ENCODE measurements at places on chromosomes 7 and 10. TPM values are rescaled to one million over a fixed set of nuclear protein-coding genes. Genes with fewer than 3 reads are reported as not detected.

The GATA3 gene
- total RNA-seq, result 0.35 TPM

The CABCOCO1 gene
- 1.6 TPM for total RNA-seq

The VWA2 gene
- total RNA-seq, result not detected

The HOXA13 gene
- not detected for total RNA-seq

The SCIN gene
- total RNA-seq, result 2.5 TPM

The CALCR gene
- total RNA-seq, result 0.27 TPM

The FEZF1 gene
- not detected for total RNA-seq

The HECW1 gene
- 0.04 TPM for total RNA-seq

The SDK1 gene
- total RNA-seq, result 13.6 TPM

DNA sequence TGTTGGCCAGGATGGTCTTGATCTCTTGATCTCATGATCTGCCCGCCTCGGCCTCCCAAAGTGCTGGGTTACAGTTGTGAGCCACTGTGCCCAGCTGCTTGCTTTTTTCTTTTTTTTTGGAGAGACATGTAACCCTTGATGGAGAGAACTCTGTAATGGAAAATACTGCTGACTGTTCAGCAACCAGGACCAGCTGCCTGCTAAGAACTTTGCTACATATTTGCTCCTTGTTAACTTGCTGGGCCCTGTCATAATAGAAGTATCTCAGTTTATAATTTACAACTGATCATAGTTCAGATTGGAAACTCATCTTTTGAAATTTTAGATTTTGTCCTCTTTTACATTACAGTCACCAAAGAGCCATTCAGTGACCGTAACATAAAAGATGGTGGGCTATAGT lies 34.9 kb downstream of the TASOR2 start:
- ATAC-seq, result no peak

DNA sequence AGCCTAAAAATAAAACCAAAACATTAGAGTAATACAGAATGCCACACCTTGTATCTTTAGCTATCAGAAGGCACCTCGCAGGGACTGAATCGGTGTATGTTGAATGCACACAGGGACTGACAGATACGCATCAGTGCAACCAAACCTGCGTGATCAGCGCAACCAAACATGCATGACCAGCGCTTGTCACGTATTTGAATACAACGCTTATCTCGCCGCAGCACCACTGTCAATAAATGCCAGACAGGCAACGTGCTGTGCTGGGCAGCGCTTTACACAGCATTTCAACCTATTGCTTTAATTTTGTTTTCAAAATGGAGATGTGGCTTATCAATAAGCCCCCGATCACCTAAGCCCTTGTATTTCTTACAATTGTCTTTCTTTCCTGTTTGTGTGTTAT lies 242.4 kb downstream of the SFMBT2 start:
- ATAC-seq, result no peak

DNA sequence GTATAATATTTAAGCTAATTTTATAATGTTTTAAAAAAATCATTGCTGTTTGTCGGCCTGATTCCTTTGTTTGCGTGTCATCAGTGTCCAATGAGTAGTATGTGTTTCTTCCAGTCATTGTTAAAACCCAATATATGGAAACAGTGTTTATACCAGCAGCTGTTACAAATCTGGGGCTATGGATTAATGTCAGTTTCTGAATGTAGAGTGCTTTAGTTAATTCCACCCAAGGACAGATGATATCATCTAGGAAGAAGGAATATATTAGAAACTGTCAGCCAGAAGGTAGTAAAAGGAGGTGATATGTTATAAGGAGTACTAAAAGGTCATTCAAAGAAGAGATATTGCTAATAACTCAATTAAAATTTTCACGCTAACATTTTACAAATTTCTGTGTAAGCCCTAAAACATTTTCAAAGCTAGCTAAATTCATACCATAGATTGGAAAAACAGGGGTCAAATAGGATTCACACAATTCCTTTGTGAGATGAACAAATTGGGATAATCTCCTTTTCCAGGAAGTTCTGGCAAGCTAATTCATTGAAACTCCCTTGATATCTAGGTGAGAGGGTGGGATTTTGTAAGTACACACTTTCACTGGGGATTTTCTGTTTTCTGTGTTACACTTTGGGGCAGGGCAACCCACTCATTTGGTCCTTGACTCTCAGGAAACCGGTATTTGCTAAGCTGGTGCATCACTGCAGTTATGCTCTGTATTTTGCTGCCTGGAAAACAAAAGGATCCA lies 448.8 kb downstream of the LRMDA start:
- no peak for ATAC-seq

DNA sequence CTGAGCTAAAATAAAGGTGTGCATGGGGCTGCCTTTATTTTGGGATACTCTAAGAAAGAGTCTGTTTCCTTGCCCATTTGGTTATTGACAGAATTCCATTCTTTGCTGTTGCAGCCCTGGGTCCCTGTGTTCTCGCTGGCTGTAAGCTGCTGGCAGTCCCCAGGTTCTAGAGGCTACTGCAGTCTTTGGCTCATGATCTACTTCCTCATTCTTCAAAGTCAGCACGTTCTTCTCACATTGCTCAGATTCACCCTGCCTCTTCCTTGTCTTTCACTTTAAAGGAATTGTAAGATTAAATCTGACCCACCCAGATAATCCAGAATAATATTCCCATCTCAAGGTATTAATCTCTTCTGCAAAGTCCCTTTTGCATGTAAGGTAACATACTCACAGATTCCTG lies 620.3 kb downstream of the CCSER2 start:
- no peak for ATAC-seq

GRCh38 chr10:127911867-127912257 lies 5.0 kb downstream of the PTPRE start:
- ATAC-seq, result no peak

GRCh38 chr7:141541375-141541774 lies 9.8 kb upstream of the AGK start:
- ATAC-seq, result no peak

DNA sequence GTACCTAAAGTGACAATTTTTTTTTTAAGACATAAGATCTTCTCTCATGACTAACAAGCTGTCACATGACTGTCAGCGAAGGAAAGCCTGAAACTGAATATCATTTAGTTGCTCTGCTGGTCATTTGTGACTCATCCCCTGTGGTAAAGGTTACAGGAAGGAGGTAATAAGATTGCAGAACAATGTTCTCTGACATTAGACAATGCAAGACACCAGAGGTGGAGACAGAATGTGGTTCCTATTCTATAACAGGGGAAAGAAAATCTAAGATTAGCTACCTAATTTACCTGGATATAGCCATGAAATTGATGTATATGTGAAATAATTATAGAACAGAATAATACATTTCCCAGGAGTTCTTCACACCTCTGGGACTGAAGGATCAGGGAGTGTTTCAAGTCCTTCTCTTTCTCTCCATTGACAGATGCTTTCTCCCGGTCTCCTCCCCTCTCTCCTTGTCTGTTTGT lies 47.7 kb downstream of the LRGUK start:
- ATAC-seq, result peak; percentile 51

GRCh38 chr10:116120688-116121455 lies 152.1 kb downstream of the GFRA1 start:
- ATAC-seq, result no peak

DNA sequence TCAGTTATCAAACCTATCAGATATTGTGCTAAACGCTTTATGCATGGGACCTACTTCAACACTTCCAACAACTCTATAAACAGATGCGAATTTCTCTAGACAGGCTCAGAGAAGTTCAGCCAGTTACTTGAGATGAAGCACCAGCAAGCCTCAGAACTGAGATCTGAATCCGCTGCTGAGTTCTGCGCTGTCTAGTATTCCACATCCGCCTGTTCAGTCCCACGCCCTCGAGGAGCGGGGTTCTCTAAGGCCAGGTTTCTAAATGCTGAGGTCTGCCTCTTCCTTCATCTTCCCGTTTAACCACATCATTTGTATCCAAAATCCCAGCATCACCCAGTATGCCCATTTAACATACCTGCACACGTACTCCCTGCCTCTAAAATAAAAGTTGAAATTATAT lies 297.8 kb upstream of the ZNF32 start:
- no peak for ATAC-seq

DNA sequence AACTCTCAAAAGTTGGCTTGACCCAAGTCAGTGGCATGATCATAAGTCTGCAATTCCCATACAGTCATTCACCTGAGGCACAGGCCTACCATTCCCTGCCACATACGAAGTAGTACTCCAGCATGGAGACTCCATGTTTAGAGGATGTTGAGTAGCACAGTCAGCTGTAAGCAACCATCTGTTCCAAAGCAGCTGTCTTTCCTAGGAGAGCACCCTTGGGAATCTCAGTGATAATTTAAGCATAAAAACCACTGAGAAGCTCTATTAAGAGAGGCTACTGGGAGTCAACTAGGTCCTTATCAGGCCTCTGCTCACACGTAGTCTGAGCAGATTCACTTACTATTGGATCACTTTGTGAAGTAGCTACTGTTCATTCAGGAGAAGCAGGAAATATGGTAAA lies 61.6 kb upstream of the UNC5B start:
- no peak for ATAC-seq

- no peak for ATAC-seq
Measured at GRCh38 chr7:131436384-131436783, 108.7 kb downstream of the MKLN1 start.

- ATAC-seq, result no peak
Measured at GRCh38 chr10:110641256-110641655, 2.9 kb upstream of the RBM20 start.

- ATAC-seq, result no peak
Measured at GRCh38 chr10:91514787-91515186, 104.6 kb downstream of the HECTD2 start.

GRCh38 chr7:17599733-17600339 lies 301.4 kb downstream of the AHR start:
- no peak for ATAC-seq

DNA sequence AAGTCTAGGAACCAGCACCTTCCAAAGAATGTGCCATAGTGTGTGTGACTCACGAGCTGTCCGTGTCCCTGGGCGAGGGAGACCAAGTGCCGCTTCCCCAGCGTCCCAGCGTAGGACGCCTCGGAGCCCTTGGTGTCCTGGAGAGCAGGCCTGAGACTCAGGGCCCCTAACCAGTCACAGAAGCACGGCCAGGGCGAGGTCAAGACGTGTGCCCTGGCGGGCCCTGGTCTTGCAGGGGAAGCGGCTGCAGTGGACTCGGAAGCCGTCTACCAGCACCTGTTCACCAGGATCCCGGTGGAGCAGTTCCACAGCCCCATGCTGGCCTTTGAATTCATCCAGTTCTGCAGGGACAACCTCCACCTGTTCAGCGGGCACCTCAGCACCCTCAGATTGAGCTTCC lies 10.6 kb downstream of the AP5Z1 start:
- ATAC-seq, result no peak

- ATAC-seq, result no peak
Measured at GRCh38 chr7:23410446-23411183, 59.7 kb downstream of the IGF2BP3 start.

DNA sequence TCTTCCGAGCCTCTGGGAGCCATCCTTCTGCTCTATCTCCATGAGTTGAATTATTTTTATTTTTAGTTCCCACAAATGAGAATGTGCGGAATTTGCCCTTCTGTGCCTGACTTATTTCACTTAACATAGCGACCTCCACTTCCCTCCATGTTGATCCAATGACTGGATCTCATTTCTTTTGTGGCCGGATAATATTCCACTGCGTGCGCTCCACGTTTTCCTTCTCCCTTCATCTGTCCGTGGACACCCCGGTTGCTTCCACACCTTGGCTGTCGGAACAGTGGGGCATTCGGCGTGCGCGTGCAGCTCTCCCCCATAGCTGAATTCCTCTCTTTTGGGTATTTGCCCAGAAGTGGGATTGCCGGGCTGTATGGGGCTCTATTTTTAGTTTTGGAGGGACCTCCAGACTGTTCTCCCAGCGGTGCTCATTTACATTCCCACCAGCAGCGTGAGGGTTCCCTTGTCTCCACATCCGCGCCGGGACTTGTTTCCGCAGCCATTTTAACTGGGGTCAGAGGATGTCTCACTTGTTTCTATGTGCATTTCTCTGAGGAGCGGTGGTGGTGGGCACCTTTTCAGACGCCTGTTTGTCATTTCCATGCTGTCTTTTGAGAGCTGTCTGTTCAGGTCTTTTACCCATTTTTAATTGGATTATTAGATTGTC lies 51.0 kb upstream of the SUN1 start:
- peak; percentile 59 for ATAC-seq

- ATAC-seq, result no peak
Measured at GRCh38 chr7:156309016-156309620, 331.5 kb upstream of the RNF32 start.

DNA sequence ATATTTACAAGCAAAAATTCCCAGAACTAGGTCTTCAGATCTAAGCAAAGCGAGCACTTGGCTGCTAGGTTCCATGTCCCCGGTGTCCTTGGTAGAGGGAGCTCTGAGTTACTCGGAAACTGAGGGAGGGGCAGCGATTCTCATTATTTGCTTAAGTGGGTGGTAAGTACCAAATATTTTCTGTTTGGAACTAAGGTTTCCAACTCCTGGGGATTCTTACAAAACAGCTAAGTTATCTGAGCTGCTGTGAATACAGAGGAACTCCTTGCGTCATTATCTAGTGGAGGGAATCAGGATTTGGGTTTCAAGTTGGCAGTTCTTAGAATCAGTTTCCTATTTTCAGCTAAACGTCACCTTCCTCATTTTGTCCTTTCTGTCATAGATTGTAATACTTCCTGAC lies 76.8 kb upstream of the IKZF1 start:
- ATAC-seq, result no peak

- no peak for ATAC-seq
Measured at GRCh38 chr7:137940218-137940617, 61.7 kb downstream of the CREB3L2 start.

GRCh38 chr7:23443974-23444373 lies 26.3 kb downstream of the IGF2BP3 start:
- ATAC-seq, result no peak

DNA sequence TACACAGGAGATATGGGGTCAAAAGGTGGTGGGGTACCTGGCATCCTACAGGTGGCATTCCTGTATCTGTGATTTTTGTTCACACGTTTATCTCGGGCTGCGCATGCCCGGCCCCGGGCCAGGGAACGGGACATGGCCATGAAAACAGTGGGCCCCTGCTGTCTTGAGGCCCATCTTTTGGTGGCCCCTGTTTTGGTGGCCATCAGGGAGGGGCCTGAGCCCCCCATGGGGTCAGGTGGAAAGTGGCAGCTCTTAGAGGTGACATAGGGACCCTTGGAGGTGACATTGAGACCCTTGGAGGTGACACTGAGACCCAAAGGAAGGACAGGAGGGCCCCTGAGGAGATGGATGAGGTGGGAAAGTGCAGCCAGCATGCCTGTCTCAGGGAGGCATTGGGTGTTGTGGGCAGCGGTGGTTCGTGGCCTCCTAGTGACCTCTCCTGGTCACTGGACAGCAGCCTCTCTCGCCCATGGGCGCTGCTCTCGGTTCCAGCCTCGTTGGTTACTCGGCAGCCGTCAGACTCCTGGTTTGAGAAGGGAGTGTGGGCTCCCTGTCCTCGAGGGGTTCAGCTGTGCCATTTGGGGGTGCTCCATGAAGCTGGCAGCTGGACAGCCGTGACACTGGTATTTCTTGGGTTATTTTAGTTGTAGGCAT lies 39.9 kb downstream of the INPP5A start:
- ATAC-seq, result peak; percentile 47

DNA sequence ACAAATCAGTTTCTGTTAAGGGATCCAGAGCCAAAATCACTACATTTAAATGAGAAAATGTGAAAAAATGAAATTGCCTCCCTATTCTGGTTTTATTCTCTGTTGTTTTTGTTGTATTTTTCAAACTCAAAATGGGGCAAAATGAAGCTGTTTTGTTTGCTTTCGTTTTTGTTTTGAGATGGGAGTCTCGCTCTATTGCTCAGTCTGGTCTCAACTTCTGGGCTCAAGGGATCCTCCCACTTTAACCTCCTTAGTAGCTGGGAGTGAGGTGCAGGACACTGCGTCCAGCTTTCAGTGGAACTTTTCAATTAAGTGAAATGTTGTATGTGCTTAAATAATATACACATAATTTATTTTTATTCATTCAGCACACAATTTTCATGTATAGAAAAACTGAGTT lies 205.0 kb downstream of the SORCS1 start:
- no peak for ATAC-seq

GRCh38 chr10:21899736-21900135 lies 103.8 kb downstream of the DNAJC1 start:
- no peak for ATAC-seq

Data from gastroesophageal sphincter (tissue), 4 donors.